ENCODE measurements at places on chromosomes 4 and X.

- DNase-seq = no peak
Observed at GRCh38 chr4:75733369-75733768, 9.0 kb downstream of the USO1 start.

GRCh38 chrX:26026179-26026578 is 112.0 kb upstream of the MAGEB18 start:
- no peak for DNase-seq

DNA sequence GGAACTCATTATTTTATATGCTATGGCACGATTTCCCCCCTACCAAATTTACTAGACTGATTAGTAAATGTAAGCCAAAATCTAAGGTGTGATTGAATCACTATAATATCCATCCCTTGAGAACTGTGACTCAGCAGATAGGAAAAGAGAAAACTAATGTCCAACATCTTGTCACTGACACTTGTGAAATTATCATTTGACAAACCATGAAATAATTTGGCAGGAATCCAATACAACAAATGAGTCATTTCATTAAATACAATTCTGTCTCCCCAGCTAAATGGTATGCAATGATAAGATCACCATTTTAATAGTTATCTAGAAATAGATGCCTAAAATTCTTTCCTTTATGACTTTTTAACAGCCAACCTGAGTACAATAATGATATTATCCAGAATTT is 462.3 kb downstream of the DMD start:
- no peak for DNase-seq

- no peak for DNase-seq
Observed at GRCh38 chr4:100649417-100649816, 131.6 kb upstream of the EMCN start.

DNA sequence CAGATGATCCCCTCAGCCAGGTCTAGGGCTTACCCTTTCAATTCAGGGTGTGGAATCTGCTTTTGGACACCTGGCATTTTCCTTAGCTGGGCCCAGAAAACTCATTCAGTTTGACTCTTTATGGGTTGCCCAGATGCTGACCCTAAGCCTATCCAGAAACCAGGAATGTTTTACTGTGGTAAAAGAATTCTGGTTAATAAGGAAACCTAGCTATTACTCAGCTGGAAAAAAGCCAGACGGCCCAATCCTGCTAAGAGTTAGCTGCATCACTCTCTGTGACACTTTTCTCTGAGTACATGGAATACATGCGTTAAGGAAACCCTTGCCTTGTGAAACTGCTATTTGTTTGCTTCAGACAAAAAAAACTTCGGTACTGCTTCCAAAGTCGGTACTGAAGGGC is 28.0 kb downstream of the ING2 start:
- DNase-seq = no peak

GRCh38 chr4:160880180-160880579 is 1283.6 kb downstream of the FSTL5 start:
- DNase-seq = no peak

DNA sequence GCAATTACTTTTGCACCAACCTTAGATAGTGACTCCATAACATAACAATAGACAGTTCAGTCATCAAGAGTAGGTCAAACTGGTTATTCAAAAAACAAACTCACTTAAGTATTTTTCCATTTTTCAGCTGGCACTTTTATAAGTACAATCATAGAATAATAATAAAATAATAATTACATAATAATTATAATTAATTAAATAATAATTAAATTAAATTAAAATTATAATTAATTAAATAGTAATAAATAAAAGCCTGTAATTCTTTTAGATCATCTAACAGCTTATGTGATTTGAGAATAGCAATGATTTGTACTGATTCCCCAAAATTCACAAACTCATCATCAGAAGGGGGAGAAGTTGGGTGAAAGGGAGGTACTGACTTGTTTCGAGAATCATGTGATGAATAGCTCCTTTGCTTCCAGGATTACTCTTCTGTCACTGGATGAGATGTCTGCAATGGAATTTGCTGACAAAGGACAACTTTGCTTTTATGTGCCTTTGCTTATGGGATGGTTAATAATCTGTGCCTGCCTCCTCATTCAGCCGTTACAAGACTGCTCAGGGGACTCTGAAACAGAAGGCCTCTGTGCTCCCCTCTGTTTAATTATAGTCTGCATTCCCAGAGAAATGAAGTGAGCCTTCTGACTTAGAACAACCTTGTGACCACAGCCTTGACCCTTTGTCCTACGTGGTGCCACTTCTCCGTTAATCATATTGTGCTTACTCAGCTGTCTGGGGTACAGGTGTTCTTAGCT is 104.8 kb upstream of the ENPEP start:
- DNase-seq = no peak

- no peak for DNase-seq
Observed at GRCh38 chr4:99886146-99886545, 8.1 kb downstream of the LAMTOR3 start.

Data from stimulated activated CD4-positive, alpha-beta T cell treated with anti-CD3 and anti-CD28 coated beads, Interleukin-1b, Interleukin-23, amount 100 ng/mL, for 1 hour (primary cell).